A549 treated with RU486 at 1 μM for 4 hours (cell line): ENCODE measurements at places on chromosomes 1 and 21. TPM values are rescaled to one million over a fixed set of nuclear protein-coding genes. Genes with fewer than 3 reads are reported as not detected.

The HAPLN2 gene
- 0.13 to 0.14 TPM in 2 of 5 replicates, not detected in the others for total RNA-seq

The RAB29 gene
- 10.1 to 12.4 TPM (median 12.3 TPM) in 5 replicates for total RNA-seq

The OR2L5 gene
- not detected in 5 replicates for total RNA-seq

The SPATA46 gene
- total RNA-seq = not detected in 5 replicates
